ENCODE measurements at places on chromosomes 6 and 20. TPM values are rescaled to one million over a fixed set of nuclear protein-coding genes. Genes with fewer than 3 reads are reported as not detected.

GRCh38 chr20:61605283-61605682 lies 353.2 kb downstream of the CDH4 start:
- no peak for DNase-seq

DNA sequence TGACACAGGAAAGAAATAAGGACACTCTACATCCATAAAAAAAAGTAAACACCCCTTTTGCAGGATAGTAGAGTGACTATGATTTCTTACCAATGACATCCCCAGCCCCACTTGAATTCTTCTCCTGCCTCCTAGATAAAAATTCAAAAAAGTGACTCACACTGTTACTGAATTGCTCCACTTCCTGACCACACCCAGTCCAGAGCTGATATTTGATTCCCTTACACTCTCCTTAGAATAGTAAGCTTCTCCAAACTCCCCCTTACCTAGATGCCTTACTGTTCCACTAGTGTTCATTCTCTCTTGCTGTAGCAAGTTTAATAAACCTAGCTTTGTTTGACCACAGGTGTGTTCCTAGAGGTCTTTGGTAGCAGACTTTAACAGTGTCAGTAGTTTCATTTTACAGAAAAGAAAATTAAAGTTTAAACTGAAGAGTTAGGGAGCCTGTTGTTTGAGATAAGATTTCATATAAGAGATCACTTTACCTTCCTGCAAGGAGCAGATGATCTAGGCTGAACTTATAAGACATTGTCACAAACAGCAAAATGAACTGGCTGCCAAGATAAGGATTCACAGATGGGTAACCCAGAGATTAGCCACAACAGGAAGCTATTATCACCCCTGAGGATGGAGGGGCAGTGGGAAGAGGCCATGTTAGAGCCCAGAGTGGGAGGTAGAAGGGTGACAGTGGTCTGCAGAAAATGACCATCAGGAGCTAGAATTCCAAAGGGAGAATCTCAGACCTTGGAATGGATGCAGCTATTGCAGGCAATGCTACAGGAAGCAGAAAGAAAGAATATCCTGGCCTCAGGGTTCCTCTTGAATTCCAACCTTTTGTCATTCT lies 28.4 kb upstream of the BTN3A2 start:
- DNase-seq = no peak

- DNase-seq = no peak
These were observed 78.6 kb downstream of the INSM1 start for GRCh38 chr20:20446425-20447015.

DNA sequence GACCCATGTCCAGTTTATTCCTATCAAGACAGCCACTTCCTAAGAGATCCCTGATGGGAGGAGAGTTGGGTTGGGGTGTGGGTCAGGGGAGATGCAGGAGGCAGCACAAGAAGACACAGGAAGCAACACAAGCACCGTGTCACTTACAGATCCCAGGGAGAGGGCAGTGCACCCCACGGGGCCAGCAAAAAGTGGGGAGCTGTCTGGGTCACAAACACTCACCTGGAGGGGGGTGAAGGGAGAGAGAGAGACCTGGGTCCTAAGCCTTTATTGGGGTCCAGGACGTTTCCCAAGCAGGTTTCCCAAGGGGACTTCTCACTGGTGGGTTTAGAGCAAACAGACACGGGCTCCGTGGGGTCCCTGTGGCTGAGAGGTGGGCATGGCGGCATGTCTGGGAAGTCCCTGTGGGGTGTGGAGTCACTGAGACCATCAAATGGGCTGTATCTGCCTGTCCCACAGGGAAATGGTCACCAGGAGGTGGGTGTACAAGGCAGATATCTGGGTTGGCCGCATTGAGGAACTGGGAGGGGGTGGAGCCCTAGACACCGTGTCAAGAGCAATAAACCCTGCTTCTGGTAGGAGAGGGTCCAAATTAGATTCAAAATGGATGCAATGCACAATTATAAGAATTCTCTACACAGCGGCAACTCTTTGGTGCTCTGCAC lies 1.6 kb upstream of the CD93 start:
- no peak for DNase-seq

- DNase-seq = no peak
These were observed 12.3 kb downstream of the DYNLT2 start for GRCh38 chr6:169738976-169739529.

- no peak for DNase-seq
These were observed 7.9 kb upstream of the SDCBP2 start for GRCh38 chr20:1336699-1337367.

DNA sequence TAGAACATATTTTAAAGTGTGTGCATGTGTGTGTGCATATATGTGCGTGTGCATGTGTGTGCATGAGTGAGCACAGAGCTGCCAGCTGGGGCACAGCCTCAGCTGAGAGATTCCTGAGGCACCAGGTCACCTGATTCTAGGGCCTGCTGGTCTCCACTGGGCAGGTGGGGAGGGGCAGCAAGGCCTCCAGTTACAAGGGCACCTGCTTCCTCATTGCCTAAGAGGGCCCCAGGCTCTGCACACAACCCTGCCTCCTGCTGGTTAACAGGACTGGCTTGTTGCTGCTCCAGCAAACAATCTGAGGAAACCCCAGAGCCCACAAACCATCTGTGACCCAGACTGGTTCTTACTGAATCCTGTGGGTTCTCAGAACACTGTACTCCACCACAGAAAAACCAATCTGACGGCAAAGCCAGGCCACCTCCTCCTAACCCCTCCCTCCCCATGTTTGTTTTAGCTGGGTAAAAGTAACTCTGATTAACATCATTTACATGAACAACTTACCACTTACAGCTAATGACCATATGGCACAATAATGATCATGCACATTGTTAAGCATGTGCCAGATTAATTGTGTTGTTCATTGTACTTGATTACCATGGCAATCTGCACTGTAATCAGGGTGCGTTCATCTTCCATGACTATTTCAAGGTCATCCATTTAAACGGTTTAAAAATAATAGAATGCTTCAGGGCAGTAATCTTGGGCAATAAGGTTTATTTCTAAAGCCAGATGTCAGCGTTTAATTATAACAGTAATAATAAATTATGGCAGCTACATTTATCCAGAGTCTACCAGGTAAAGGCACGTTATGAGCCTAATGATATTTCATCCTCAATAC lies 23.1 kb upstream of the UBE2J1 start:
- peak; percentile 71 for DNase-seq

DNA sequence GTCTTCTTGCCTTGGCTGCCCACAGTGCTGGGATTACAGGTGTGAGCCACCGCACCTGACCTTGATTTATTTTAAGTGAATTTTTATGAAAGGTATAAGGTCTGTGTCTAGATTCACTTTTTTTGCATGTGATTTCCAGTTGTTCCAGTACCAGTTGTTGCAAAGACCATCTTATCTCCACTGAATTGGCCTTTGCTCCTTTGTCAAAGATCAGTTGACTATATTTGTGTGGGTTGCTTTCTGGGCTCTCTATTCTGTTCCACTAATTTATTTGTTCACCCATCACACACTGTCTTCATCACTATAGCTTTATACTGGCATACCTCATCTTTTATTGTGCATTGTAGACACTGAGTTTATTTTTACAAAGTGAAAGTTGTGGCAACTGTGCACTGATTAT lies 56.3 kb downstream of the ANKS1A start:
- no peak for DNase-seq

GRCh38 chr6:164928057-164928727 lies 381.2 kb downstream of the C6orf118 start:
- no peak for DNase-seq

- DNase-seq = no peak
These were observed 62.9 kb upstream of the RUNX2 start for GRCh38 chr6:45265246-45265645.

DNA sequence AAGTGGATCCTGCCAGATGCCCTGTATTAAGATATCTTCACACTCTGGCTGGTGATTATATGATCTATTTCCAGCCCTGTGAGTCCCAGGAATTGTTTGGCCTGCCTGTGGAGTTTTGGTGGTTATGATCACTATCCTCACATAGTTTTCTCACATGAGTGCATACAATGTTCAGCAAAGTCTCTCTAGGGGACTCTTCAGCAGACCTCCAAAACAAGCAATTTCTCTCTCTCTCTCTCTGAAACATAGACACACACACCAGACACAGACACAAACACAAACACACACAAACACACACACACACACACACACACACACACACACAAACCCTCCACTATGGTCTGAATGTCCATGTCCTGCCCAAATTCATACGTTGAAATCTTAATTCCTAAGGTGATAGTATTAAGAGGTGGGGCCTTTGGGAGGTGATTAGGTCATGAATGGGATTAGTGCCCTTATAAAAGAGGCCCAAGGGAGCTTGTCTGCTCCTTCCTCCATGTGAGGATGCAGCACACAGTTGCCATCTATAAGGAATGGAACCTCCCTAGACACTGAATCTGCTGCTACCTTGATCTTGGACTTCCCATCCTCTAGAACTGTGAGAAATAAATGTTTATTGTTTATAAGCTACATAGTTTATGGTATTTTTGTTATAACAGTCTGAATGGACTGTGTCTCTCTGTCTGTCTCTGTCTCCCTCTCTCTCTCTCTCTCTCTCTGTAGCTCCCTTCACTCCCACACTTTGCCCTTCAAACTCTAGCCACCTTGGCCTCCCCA lies 22.0 kb upstream of the SYNJ2 start:
- no peak for DNase-seq

GRCh38 chr6:119172824-119173223 lies 94.4 kb upstream of the FAM184A start:
- no peak for DNase-seq

- no peak for DNase-seq
These were observed 106.2 kb upstream of the BEND3 start for GRCh38 chr6:107221519-107221918.

Gene IMPG1
- not detected for total RNA-seq

Gene ZKSCAN4
- 1.5 TPM for total RNA-seq

Gene GHRH
- not detected for total RNA-seq

Gene TRIM31
- total RNA-seq = not detected

Gene C6orf58
- not detected for total RNA-seq

Gene GTSF1L
- total RNA-seq = not detected

Gene GINS1
- total RNA-seq = 44.1 TPM

Gene SLC22A2
- not detected for total RNA-seq

Gene SMOC2
- not detected for total RNA-seq

Gene PRSS35
- total RNA-seq = 0.06 TPM

All from epithelial cell of proximal tubule (primary cell).